ENCODE measurements at places on chromosomes 5 and 9.

DNA sequence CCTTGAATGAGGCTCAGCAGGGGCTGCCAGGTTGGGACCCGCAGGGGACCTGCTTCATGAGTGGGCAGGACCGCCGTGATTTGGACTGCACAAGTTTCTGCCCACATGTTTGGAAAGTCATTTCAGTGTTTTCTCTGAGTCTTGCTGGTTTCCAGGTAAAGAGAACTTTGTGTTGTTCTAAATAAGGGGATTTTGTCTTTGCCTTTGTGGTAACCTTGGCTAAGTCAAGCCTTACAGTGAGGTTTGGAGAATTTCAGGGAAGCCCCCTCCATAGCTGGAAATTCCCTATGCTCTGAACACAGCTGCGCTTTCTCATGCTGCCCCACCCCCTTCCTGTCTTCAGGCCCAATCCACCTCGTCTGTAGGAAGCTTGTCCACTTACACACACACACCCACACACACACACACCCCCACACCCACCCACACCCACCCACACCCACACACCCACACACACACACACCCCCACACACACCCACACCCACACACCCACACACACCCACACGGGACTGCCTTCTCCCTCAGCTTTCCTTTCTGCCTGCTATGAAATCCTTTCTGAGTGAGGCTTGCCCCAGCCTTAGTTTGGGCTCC lies 270.1 kb downstream of the HSPA4 start:
- peaks cover 14% of the 10 kb centered on the region for H3K4me1 ChIP-seq
- H3K27me3 ChIP-seq = no peaks in the 10 kb centered on the region
- H3K36me3 ChIP-seq = no peaks in the 10 kb centered on the region
- H3K27ac ChIP-seq = peak overlapping the region; percentile 19
- H3K4me3 ChIP-seq = no peak overlapping the region
- DNase-seq = peak; percentile 76

DNA sequence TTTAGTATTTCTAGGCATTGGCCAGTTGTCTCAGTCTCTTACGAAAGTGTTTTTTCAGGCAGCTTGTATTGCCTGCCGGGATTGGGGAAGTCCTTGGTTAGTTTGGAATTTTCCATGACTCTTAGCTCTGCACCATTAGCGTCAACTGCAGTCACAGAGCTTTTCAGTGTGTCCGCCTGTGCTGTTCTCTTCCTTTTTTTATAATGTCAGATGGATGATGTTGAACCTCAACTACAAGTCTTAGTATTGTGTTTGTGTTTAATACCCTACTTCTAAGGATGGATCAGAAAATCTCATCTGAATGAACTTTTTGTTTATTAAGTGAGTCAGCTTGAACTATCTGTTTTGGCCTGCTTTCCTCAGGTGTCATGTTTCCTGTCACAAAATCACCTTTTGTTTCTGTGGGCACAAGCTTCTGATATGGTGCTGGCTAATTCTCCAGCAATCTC lies 33.1 kb downstream of the ATP6V0E1 start:
- peak overlapping the region; percentile 75 for H3K27ac ChIP-seq
- H3K27me3 ChIP-seq = no peaks in the 10 kb centered on the region
- no peak overlapping the region for H3K4me3 ChIP-seq
- peaks cover 42% of the 10 kb centered on the region for H3K4me1 ChIP-seq
- peaks cover 24% of the 10 kb centered on the region for H3K36me3 ChIP-seq

- peaks cover 13% of the 10 kb centered on the region for H3K27me3 ChIP-seq
- DNase-seq = peak; percentile 68
- peak overlapping the region; percentile 63 for H3K27ac ChIP-seq
- H3K4me1 ChIP-seq = peaks cover 3% of the 10 kb centered on the region
- peak overlapping the region; percentile 67 for H3K4me3 ChIP-seq
Measured at GRCh38 chr9:133199648-133200321, 9.3 kb downstream of the OBP2B start.

DNA sequence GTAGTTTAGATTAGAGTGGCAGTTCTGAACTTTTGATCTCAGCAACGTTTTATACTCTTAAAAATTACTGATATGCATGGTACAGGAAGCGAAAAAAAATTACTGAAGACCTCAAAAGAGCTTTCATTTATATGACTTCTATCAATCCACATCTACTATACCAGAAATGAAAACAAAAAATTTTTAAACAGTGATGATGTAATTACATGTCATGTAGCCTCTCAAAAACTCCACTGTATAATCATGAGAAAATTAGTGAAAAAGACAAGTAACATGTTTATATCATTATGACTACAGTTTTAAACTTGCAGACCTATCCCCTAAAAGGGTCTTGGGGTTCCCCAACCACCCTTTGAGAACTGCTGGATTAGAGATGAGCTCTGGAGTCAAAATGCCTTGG lies 9.3 kb downstream of the DNAJC18 start:
- no peak overlapping the region for H3K27ac ChIP-seq
- no peak for DNase-seq
- H3K4me1 ChIP-seq = peaks cover 11% of the 10 kb centered on the region
- H3K4me3 ChIP-seq = no peak overlapping the region

- no peaks in the 10 kb centered on the region for H3K36me3 ChIP-seq
- no peak overlapping the region for H3K27ac ChIP-seq
- no peak overlapping the region for H3K4me3 ChIP-seq
- DNase-seq = no peak
- peaks cover 8% of the 10 kb centered on the region for H3K27me3 ChIP-seq
- no peaks in the 10 kb centered on the region for H3K4me1 ChIP-seq
Measured at GRCh38 chr5:145872486-145872885, 328 bp downstream of the GRXCR2 start.

DNA sequence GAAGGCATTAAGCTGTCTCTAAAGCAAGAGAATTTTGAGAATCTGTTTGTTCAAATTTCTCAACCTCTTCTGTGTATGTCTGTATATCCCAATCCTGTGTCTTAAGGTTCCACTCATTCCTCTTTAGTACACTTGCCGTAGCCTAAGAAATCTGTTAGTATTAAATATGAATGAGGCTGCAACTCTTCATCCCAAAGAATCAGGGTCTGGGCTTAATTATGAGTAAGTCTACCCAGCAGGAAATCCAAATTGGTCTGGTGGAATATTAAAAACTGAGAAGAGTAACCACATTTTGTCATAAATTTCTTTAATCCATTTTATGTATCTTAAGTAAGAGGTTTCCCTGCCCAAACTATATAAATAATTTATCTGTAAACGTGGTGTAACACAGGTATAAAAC lies 1171.2 kb downstream of the CDH12 start:
- H3K4me1 ChIP-seq = no peaks in the 10 kb centered on the region
- no peak overlapping the region for H3K27ac ChIP-seq
- no peaks in the 10 kb centered on the region for H3K27me3 ChIP-seq
- no peak overlapping the region for H3K4me3 ChIP-seq

GRCh38 chr5:151288180-151288579 lies 15.4 kb downstream of the SLC36A3 start:
- peaks cover under 1% of the 10 kb centered on the region for H3K27me3 ChIP-seq
- H3K36me3 ChIP-seq = no peaks in the 10 kb centered on the region
- H3K27ac ChIP-seq = no peak overlapping the region
- no peaks in the 10 kb centered on the region for H3K4me1 ChIP-seq
- DNase-seq = no peak

DNA sequence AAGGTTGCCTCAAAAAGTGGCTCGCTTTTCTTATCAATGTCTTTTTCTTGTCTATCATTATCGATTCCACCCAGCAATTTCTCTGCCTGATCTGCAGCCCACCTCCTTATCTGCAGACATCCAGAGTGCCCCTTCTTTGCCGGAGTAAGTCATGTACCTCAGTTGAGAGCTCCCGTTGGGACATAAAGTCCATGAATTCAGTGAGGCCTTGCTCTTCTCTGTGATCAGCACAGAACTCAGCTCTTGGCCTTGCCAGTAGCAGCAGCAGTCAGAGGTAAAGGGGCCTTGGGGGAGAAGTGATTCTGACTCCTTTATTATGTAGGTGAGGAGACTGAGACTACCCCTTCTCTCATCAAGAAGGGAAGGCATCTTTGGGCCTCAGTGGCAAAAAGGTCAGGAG lies 24.9 kb upstream of the DCAF12 start:
- DNase-seq = no peak
- H3K27ac ChIP-seq = no peak overlapping the region
- no peaks in the 10 kb centered on the region for H3K4me1 ChIP-seq

DNA sequence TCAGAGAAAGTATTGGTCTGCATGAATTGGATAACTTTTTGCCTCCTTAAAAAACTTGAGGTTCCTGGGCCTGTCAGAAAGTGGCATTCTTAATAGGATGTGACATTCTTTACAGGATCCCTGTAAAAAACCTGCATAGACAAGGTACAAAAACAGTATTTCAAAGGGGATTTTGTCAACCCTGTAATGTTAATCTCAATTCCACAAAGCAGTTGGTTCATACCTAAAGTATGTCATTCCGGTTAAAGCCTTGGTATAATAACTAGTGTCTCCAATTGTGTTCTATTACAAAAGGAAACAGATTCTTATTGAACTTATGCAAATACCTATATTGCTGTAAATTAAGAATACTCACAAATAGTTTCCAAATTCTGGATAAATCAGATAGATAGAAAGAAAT lies 169.7 kb downstream of the CDH10 start:
- H3K4me1 ChIP-seq = no peaks in the 10 kb centered on the region
- no peak overlapping the region for H3K27ac ChIP-seq
- H3K27me3 ChIP-seq = no peaks in the 10 kb centered on the region

GRCh38 chr9:34717996-34718614 lies 8.2 kb upstream of the CCL21 start:
- H3K4me3 ChIP-seq = no peak overlapping the region
- H3K36me3 ChIP-seq = no peaks in the 10 kb centered on the region
- H3K4me1 ChIP-seq = no peaks in the 10 kb centered on the region
- H3K27me3 ChIP-seq = peaks cover 11% of the 10 kb centered on the region
- H3K27ac ChIP-seq = no peak overlapping the region

DNA sequence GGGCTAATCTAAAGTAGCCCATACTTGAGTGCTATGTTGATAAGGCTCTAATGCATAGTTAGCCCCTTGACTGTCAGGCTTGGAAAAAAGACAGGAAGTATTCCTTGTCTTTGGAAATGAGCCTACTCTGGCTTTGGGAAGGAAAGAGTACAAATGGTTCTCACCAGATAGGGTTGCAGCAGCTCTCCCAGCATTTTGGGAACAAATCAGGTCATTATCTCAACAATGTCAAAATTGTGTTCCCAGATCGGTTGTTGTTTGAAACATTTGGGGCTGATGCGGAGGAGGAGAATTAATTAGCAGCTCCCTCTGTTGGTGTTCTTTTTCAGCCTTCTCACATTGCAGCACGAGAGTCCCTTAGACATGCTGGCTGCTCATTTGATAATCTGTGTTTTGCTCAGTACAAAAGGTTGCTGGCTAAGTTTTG lies 294.7 kb upstream of the DMRT1 start:
- H3K27me3 ChIP-seq = peaks cover 3% of the 10 kb centered on the region
- no peak for DNase-seq
- H3K4me3 ChIP-seq = no peak overlapping the region
- peaks cover 2% of the 10 kb centered on the region for H3K4me1 ChIP-seq
- no peaks in the 10 kb centered on the region for H3K36me3 ChIP-seq
- no peak overlapping the region for H3K27ac ChIP-seq
